Activated T-cell treated with anti-CD3 and anti-CD28 coated beads for 1 hour (primary cell): ENCODE measurements at places on chromosomes 1 and 21.

DNA sequence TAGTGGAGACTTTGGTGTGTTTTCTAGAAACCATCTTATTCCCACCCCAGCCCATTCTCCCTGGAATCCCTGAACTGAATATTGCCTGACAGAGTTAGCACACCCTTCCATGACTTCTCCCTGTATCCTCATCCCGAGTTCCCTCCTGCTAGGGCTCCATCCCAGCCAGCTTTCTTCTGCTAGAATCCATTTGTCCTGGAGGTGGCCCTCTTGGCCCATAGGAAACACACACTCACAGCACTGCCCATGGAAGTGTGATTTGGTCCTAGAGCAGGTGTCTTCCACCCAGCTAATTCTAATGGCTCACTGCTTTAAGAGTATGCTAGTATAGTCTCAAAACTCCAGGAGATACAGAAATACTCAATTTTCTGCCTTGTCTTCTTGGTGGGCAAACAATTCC lies 4.1 kb downstream of the KRTAP15-1 start:
- DNase-seq: no peak

DNA sequence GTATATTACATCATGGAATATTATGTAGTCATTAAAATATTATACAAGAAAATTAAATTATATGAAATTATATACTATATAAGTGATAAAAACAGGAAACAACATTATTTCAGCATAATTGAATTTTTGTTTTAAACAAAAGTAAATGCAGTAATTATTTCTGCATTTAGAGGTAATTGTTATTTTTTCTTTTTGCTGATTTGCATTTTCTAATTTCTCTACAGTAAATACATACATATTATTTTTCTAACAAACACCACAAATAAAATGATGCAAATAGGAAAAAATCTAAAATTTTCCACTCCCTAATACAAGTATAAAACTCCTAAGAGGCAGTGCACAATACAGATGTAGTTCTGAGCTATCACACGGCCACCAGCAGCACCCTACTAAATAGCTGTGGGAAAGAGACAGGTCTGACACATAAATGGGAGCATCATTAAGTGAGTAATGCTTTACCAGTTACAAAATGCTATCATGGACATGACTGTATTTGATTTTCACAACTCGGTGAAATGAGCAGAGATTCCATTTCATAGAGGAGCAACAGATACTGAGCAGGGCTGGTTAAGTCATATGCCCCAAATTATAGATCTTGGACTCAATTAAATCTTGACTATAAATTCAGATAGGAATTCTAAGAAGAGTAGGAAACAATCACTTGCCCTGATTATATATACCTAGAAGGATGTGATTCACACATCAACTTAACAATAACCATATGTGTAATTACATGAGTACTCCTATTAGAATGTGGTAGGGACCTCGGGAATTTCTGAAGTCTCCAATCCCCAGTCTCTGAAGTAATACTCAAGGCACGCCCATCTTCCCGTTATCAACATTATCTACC lies 49.0 kb downstream of the NRIP1 start:
- DNase-seq: no peak

DNA sequence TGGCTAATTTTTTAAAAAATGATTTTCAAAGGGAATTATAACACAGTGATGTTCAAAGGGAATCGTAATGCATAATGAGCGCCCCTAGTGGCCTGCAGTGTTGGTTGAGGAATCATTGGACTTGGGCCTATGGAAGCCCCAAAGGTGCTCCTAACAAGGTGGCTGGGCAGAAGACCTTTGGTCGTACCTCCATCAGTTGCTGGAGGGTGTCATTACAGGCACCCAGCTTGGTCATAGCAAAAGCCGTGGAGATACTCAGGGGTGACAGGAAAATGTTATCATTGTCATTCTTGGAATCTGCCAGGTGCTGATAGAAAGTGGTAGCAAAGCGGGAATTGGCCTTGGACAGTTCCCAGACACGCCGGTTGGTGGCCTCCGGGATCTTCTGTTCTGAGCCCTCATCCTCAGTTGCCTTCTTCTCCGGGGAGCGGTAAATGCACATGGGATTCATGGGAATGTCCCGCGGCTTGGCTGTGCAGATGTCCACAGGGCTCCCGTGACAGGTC lies 2.7 kb downstream of the SERPINC1 start:
- DNase-seq: no peak

DNA sequence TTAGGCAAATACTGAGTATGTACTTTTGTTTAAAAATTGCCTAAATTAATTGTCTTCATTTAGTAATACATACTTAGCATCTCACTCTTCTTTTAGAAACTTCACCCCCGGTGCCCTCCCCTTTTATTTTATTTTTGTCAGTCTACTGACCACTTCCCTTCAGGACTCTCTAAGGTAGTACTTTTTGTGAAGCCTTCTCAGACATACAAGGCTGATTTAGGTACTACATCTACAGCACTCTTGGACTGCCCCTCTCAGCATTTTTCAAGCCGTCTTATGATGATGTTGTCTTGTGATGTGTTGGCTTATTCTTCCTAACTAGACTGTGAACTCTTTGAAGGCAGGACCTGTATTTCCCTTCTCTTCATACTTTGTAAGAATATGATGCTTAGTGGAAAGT lies 24.7 kb downstream of the RPS6KC1 start:
- DNase-seq: no peak

DNA sequence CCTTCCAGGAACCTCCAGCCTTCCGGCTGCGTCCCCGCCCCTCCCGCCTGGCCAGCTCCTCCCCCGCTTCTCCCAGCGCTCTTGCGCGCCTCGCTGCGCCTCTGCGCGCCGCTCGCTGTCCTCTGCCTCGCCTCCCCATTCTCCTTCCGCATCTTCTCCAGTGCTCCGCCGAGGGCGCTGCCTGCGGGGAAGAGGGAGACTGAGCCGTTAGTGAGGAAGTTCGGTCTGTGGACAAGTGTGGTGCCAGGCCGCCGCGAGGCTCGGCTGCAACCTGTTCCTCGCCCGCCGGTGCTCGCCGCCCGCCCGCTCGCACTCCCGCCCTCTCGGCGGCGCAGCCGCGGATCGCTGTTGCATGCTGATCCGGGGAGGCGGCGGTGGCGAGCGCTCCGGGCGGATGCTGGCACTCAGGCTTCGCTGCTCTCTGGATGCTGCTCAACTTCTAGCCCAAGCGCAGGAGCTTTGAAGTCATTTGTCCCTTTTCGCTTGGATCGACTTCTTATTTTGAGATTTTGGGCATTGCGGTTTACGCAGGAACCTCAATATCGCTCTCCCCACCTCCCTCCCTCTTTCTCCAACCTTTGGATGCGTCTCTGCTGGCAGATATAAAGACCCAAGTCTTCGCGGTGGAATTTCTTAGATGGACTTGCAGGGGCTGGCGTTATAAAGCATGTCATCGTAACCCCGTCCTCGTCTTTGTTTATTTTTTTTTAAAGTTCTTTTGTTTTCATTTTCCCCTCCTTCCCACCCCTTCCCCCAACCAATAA lies 614 bp upstream of the CACNA1E start:
- no peak for DNase-seq

GRCh38 chr1:114496089-114496488 lies 14.9 kb downstream of the TRIM33 start:
- DNase-seq: no peak

DNA sequence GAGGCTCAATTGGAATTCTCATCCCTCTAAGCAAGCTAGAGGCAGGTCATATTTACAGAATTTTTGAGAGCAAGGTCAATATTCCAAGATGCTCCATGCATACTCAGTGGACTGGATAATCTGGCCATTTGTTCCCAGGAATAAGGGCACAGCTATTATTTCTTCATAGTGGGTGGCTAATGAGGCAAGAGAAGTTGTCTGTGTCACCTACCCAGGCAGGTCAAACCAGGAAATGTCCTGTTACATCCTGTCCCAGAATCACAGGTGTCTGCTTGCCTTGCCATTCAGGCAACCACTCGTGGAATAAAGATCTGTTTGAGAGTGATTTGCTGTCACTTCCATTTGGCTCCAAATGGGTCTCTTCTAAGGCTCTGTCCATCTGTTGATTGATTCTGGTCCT lies 85.2 kb upstream of the ZP4 start:
- no peak for DNase-seq

DNA sequence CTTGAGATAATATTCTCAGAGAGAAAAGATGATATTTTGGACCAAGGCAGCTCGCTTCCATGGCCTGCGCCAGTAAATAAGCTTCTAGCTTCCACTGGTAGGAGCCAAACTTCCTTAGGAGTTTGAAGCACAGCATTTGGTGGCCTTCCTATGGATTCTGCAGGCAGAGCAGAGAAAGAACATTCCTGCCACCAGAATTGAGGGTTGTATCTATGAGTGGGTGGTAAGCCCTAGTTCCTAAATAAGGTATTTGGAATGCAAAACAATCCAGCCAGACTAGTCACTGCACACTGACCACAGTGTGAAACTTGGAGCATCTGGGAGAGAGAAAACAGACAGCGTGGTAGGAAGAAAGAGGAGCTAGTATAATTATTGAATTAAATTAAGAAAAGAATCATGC lies 54.1 kb upstream of the BCAR3 start:
- no peak for DNase-seq

DNA sequence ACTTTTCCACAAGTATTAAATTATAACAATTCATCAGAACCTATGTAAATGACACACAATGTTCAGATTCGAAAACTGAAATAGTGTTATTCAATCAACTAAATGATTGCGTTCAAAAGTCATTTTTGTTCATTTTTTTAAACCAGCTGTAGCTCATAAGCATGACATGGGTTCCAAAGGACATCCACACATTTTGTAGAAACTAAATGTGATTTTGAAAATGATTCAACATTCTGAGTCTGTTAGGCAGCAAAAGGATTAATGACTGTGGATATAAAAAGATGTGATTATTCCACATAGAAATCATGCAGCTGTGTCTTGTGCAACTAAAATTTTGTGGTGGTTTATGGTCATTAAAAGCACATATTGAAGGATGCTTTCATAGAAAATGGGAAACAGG lies 204.5 kb downstream of the BRINP3 start:
- DNase-seq: no peak

GRCh38 chr1:150176593-150176992 lies 26.9 kb downstream of the PLEKHO1 start:
- DNase-seq: no peak

DNA sequence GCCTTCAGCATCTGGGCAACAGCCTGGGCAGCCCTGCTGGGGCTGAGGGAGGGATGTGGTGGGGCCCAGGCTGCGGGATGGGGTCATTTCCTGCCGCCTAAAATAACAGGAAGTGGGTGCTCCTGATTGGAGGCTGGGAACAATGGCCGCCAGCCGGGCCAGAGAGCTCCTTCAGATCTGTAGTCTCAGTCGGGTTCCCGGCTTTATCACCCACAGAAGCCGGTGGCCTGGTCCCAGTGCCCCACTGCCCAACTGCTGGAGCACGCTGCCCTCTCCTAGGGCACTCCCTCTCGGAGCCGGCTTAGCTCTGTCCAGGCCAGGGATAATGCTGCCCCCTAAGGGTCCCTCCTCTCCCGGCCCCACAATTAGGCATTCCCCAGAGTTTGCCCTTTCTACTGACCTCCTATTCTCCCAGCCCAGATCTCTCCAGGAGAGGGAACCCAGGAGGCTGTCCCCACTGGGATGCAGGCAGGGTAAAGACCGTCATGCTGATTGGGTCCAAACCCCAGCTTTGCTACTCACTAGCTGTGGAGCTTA lies 5.1 kb downstream of the MAP7D1 start:
- peak; percentile 43 for DNase-seq

GRCh38 chr1:8537991-8538390 lies 220.1 kb downstream of the SLC45A1 start:
- DNase-seq: no peak

DNA sequence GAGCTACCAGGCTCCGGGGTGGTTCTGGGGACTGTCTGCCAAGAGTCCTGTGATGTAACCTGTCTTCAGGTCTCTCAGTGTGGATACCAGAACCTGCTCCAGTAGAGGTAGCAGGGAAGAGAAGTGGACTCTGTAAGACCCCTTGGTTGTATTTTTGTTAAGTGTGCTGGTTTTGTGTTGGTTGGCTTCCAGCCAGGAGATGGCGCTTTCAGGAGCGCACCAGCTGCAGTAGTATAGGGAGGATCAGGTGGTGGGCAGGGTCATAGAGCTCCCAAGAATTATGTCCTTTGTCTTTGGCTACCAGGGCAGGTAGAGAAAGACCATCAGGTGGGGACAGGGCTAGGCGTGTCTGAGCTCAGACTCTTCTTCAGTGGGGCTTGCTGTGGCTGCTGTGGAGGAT lies 1147.2 kb upstream of the ADGRL4 start:
- no peak for DNase-seq

DNA sequence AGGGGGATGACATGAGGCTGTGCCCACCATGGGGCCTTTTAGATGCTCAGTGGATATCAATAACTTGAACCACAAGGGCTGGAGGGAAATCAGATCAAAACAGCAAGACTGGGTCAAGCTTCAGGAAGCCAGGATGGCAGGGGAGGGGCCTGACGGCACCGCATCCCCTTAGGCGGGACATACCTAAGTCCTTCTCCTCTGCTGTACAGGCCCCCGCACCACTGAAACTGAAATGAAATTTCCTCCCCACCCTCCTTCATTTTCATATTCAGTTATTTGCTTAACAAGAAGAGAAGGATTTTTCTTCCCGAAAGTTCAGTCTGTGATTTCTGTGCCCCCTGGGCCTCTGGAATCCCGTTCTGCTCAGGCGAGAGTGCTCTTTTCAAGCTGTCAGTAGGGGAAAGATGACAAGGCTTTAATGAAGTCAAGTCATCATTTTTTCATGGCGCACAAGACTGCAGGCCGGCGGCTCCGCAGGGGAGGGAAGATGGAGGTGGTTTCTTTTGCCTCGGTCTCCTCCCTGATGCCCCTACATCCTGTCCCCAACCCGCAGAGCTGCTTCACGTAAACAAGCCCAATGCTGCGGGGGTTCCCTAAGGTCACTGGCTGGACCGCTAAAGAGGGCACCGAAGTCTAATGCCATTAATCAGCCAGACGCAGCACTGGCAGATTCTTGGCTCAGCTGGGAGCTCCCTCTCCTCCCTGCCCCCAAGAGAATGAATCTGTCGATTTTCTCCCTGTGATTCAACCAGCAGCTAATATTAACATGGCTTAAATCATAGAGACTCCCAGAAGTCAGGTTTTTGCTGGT lies 264.8 kb downstream of the C1orf94 start:
- no peak for DNase-seq

DNA sequence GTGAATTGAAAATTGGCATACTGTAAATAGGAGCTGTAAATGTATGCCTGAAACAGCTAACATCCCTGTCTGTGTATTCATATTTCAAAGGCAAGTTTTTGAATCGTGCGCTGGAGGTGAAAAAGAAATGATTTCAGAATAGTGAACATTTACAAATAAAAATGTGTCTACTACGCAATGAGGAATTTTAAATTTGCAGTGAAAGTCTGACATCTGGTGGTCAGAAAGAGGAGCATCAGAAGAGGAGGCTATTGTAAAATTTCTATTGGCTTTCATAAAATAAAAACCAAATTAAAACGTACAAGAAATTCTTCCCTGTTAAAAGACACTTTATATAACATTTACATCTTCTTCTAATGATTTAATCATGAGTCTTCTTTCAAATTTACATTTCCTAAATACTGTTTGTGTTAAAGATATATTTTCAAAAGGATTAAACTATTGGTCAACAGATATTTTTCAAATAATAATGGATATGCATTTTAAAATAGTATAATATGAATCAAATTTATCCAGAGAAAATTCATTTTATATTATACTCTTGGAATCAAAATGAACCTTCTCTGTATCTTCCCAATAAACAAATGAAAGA lies 113.7 kb upstream of the RRP15 start:
- DNase-seq: no peak
